Ascending aorta (tissue), 2 donors: ENCODE measurements at places on chromosomes 3 and 15. TPM values are rescaled to one million over a fixed set of nuclear protein-coding genes. Genes with fewer than 3 reads are reported as not detected.

GRCh38 chr3:8593021-8593827 is 51.4 kb downstream of the SSUH2 start:
- no peak for DNase-seq

The CACNA2D2 gene
- total RNA-seq = 0.85 TPM

GRCh38 chr3:103712320-103713008 is 1277.6 kb downstream of the ZPLD1 start:
- no peak for DNase-seq

The ADAMTS17 gene
- 2.8 TPM for total RNA-seq

The PGBD4 gene
- total RNA-seq = 3.5 TPM
